Activated CD4-positive, alpha-beta T cell treated with anti-CD3 and anti-CD28 coated beads for 24 hours (primary cell): ENCODE measurements at places on chromosomes 3 and 15.

DNA sequence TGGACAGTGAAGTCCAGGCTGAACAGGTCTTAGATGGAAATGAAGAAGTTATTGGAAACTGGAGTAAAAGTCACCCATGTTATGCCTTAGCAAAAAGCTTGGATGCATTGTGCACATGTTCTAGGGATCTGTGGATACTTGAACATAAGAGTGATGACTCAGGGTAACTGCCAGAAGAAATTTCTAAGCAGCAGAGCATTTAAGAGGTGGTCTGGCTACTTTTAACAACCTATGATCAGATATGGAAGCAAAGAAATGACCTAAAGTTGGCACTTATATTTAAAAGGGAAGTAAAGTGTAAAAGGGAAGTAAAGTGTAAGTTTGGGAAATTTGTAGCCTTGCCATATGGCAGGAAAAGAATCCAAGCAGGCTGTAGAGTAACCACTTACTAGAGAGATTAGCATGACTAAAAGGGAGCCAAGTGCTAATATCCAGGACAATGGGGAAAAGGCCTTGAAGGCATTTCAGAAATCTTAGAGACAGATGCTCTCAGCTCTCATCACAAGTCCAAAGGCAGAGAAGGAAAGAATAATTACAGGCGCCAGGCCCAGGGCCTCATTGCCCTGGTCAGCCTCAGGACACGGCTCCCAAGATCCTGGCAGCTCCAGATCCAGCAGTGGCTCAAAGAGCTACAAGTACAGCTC lies 73.9 kb upstream of the KCNH8 start:
- DNase-seq: no peak

DNA sequence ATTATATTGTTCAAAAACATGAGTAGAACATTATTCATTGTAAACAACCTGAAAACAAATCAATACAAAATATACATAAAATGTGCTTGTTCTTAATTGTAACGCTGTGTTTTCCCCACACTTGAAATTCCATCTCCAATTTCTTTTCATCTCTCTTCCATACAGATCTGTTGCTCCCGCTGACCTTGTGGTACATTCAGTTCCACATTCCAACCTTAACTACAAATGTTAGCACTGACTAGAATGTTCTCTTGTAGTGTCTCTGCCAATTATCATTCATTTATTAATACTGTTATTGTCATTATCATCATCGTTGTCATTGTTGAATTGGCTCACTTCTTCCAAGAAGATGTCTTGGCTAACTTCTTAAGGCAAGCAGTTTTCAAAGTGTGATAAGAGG lies 65.7 kb downstream of the NLGN1 start:
- no peak for DNase-seq

DNA sequence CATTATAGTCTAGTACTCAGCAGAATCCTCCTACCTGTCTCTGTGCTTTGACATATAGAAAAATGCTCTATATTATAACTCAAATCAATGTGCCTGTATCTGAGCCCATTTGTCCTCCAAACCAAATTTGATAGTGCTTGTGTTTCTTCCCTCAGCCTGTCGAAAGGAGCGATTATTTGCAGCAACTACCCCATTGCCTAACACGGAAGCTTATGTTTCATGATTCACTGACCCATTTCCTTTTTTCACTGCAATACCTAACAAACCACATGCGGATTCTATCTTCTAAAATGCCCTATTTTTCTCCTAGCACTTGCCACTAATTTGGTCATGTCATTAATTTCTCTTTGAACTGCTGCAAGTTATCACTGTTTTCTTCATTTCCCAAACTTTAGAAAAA lies 1220.6 kb upstream of the CADM2 start:
- no peak for DNase-seq

DNA sequence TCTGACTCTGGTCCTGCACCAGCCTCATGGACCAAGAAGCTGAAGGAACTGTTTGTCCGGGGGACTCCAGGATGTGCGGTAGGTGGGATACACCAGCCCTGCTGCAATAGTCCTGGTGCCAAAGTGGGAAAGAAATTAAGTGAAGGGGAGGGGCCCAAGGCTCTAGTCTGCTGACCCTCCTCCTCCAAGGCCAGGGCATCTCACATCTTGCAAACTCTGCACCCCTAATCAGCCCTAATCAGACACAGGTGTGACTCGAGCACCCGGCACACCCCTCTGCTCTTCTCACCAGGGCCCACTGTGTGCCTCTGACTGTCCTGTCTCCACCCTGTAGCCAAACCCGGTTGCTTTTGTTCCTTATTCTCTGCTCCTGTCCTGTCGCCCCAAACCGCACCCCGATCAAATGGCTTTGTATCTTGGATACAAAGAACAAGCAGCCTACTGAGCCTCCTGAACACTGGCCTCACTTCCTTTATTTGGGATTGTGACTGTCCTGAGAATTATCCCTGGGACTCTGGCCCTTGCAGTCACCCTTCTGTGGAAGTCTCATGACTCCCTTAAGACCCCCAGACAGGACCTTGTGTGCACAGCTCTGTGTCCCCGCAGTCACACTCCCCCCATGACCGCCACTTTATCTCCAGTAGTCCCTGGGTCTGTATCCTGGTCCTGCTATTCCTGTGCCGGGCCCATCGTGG lies 26.7 kb upstream of the SLC41A3 start:
- no peak for DNase-seq

- DNase-seq: no peak
Observed at GRCh38 chr3:42276141-42277132, 10.5 kb upstream of the CCK start.

DNA sequence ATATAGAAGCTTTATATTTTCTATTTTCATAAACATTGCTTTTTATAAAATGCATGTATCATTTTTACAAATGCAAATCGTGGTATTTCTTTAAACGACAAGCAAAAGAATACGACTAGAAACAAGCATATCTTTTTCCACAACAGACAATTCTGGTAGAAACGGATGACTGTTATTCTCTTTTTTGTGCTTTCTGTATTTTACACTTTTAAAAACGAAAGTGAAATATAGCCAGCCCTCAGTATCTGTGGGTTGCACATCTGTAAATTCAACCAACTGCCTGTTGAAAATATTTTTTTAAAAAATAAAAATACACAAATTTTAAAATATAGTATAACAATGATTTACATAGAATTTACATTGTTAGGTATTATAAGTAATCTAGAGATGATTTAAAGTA lies 61.3 kb downstream of the PRTG start:
- no peak for DNase-seq

GRCh38 chr15:40421246-40422157 lies 15.9 kb downstream of the IVD start:
- peak; percentile 70 for DNase-seq

DNA sequence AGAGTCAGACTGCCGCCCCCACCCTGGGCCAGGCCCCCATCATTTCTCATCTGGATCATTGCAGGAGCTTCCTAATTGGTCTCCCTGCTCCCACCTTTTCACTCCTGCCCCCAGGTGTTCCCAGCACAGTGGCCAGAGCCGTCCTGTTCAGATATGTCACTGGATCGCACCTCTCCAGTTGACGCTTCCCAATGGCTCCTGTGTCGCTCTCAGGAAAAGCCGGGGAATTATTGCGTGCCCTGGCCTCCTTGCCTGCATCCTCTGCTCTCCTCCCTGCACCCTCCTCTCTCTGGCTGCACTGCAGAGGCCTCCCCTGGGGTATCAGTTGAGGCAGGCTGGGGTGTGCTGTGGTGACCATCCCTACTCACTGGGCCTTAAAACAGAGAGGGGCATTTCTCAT lies 25.5 kb upstream of the CYP11A1 start:
- DNase-seq: no peak

GRCh38 chr3:128236657-128237056 lies 83.4 kb downstream of the EEFSEC start:
- DNase-seq: no peak

GRCh38 chr3:187107989-187108388 lies 31.3 kb downstream of the RPL39L start:
- DNase-seq: no peak

DNA sequence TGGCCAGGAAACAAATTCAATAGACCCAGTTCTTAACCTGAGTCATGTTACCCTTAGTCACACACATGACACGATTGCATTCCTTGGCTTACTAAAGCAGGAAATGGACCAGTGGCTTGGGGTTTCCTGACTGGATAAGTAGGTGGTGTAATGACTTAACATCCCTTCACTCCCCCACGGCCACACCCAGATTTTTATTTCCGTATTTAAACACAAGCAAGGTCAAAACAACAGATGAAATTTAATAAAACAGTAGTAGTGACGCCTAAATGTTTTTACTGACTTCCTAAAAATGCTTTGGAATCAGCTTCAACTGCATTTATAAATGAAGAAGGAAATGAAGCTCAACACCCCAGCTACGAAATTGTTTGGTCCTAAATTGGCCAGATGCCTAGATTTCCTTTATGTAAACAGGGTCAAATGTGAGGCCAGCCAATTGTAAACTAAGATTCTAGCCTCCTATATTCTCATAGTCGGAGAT lies 324.3 kb downstream of the CHST2 start:
- no peak for DNase-seq

- no peak for DNase-seq
Observed at GRCh38 chr15:68301301-68301700, 23.8 kb downstream of the FEM1B start.

- DNase-seq: no peak
Observed at GRCh38 chr3:185572183-185572582, 13.9 kb upstream of the SENP2 start.

GRCh38 chr3:150384296-150385212 lies 23.5 kb upstream of the TSC22D2 start:
- DNase-seq: peak; percentile 19

- no peak for DNase-seq
Observed at GRCh38 chr3:107892955-107893624, 197.7 kb downstream of the CD47 start.

DNA sequence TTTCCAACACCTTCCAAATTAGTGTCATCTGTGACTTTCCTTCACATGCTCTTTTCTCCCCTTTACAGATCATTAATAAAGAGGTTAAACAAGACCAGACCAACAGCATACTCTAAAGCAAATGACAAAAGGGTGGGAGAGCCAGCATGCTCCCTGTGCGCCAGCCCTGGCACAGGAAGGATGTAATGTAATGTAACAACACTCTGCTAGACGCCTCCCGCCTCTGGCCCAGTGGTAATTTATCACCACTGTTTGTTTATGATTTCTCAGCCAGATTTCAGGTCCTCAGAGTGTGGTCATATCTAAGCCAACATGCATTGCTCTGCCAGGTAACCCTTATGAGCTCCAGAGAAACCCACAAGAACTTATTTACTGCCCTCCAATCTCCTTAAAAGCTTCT lies 189.5 kb upstream of the WNT5A start:
- no peak for DNase-seq

- no peak for DNase-seq
Observed at GRCh38 chr3:123034996-123035395, 7.4 kb upstream of the SEMA5B start.

GRCh38 chr3:132090921-132091320 lies 56.1 kb upstream of the CPNE4 start:
- DNase-seq: no peak

DNA sequence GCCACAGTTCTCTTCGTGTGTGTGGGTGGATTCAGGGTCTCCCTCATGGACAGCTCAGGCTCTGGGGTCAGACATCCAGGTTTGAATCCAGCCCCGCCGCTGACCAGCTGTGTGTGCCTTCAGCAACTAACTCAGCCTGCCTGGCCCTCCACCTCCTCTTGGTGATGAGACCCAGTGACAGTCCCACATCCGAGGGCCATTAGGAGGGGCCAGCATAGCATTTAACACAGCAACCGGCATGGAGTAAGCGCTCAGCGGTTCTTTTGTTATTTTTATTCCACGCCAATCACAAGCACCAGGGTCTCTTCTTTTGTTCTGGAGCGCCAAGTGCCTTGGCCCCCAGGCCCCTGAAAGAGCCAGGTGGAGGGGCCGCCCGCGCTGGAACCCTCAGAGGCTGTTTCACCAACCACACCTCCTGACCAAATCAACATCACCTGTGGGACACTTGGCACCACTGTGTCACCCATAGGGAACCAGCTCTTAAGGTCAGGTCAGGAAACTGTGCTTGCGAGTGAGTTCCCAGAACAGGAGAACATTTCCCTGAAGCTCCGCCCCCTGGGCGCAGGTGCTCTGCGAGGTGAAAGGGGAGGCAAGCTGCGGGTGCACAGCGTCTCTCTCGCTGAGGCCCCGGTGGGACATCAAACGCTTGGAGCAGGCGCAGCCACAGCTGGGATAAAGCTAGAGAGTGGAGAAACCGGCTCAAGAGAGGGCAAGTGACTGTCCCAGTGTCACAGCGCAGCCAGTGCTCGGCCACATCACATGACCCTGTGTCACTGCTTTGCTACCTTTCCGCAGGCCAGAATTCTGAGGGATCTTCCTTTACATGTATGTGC lies 311.3 kb downstream of the UACA start:
- DNase-seq: no peak
